ENCODE measurements at places on chromosomes 1 and 21.

- DNase-seq, result no peak
Measured at GRCh38 chr1:15816674-15817073, 9.2 kb upstream of the UQCRHL start.

DNA sequence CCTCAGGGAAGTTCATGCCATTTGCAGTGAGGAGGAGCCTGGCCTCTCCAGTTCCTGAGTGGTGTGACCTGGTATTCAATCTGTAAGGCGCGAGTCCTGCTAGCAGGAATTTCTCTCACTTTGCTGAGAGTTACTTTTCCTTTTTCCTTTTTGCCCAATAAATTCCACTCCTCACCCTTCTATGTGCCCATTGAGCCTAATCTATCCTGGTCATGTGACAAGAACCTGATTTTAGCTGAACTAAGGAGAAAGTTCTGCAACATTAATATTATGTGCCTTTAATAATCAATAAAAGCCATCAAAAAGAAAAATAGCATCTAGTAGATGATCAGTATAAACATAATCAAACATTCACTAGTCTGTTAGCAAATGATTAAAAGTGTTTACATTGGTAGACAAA lies 136.1 kb upstream of the POGK start:
- DNase-seq, result no peak

- peak; percentile 96 for DNase-seq
Measured at GRCh38 chr1:230772457-230773395, 25.5 kb downstream of the CAPN9 start.

DNA sequence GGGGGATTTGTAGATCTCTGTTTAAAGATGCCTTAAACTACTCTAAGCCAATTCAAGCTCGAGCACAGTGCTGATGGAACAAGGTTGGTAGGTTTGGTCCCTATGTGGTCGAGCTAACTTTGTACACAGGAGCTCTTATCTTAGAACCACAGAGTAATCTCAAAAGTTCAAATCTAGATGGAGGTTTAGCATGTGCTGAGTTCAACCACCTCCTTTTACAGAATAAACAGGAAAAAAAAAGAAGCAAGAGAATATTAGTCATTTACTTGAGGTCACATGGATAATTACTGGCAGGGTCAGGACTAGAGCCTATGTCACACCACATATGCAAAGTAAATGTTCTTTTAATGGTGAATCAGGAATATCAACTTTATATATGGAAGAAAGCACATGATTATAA lies 86.2 kb downstream of the DTL start:
- no peak for DNase-seq

DNA sequence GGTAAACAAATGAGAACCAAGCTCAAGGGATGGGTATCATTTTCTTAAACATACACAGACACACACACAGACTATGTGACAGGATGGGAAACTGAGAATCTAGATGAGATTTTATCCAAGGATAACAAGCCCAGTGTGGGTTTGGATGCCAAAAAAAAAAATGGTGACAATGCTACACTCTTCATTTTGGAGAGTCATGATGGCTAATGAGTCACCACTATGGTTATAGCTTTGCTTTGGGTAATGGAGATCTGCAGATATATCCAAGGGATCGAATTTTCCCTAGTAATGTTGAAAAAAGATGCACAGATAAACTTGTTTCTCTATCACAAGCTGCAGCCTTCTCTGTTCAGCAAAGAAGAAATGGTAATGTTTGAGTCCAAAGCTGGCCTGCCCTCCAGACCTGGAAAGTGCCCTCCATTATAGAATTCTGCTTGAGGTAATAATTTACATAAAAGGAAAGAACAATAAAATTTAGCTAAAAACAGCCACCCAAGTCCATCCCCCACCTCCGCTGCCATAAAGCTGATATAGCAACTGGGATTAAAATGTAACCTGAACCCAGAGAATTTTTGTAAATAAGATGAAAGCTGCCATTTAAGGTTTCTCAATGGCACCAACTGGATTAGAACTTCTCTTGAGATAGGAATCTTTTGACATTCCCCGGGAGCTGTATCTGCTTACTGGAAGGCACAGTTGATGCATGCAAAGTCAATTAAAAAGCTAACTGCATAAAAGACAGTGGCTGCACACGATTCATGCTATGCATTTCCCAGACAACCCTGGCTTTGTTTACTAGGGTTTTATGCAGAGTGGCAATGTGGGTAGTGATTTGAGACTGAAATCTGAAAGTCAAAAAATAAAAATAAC lies 395.2 kb upstream of the LYPLAL1 start:
- no peak for DNase-seq

GRCh38 chr1:2000850-2001249 lies 2.7 kb downstream of the CFAP74 start:
- no peak for DNase-seq

GRCh38 chr1:111615870-111616715 lies 3.5 kb upstream of the RAP1A start:
- no peak for DNase-seq

DNA sequence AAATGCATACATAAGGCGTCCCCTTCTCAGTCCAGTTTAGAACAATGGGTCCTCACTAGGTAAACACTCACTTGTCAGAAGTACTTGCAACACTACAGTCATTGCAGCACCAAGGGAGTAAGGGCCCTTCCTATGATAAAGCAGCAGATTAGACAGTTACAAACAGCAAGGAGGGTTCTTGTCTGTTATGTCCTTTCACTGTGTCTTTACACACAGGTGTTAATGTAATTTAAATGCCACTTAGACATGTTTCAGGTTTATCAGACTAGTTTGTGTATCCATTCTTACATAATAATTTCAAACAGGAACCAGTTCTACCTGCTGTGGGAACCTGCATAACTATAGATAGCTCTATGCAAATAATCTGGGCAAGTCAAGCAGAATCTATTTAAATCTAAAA lies 105.6 kb upstream of the USH2A start:
- no peak for DNase-seq

GRCh38 chr1:240501115-240501514 lies 110.8 kb downstream of the GREM2 start:
- no peak for DNase-seq

- DNase-seq, result no peak
Measured at GRCh38 chr1:92240034-92240433, 22.3 kb downstream of the C1orf146 start.

- no peak for DNase-seq
Measured at GRCh38 chr1:187933562-187934419, 1105.0 kb downstream of the PLA2G4A start.

GRCh38 chr1:43878854-43879253 lies 54.7 kb upstream of the ARTN start:
- DNase-seq, result no peak

GRCh38 chr1:55472784-55473183 lies 257.6 kb upstream of the USP24 start:
- DNase-seq, result no peak

DNA sequence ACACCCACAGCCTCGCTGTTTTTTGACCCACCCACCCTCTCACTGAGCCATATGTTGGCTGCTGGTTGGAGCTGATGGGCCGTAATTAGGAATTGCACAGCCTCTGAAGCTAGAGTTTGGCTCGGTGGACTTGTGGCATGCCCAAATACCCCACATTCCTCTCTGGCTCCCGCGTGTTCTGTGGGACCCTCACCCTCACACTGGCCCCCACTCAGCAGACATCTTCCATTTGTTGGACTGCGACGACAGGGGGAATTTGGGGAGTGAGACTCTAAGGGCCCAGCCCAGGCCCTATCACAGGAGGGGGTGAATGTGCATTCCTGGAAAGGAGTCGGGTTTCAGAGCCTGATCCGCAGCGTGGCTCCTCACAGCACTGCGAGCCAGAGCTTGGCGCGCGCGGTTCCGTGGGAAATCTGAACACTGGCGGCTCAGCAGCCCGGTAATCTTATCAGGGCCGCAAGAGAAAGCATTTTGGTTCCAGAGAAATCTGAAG lies 5.2 kb downstream of the RCSD1 start:
- DNase-seq, result peak; percentile 39

DNA sequence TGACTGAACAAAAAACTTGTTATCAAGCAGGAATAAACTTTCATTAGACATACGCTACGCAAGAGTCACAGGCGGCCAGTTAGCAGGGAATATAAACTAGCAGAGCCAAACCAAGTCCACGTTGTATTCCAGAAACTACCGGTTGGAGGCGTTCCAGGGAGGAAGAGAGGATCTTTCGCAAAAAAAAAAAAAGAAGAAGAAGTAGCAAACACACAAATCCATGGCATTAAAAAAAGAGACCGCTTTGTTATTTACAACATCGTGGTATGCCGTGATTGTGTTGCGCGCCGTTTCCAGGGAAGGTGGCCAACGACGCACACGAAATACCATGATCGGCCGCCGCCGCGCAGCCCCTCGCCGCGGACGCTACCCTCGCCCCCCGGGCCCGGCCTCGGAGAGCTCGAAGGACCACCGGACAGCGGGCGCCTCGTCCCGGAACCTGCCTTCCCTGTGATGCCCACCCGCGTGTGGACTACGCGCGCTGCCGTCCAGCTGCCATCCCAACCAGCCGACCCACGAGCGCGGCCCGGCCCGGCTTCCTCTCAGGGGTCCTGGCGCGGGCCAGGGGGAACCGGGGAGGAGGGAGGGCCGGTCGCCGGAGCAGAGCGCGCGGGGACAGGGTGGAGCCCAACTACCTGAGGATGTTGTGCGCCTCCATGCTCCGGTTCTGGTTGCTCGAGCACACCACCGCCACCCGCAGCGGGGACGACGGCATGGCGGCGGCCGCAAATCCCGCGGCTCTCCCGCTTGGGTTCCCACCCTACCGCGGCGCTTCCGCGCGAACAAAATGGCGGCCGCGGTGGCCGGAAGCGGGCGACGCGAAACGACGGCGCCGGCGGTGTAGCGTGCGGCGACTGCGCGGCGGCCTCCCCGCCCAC lies 581 bp downstream of the SSU72 start:
- DNase-seq, result peak; percentile 54

GRCh38 chr1:75785320-75785982 lies 605 bp upstream of the RABGGTB start:
- DNase-seq, result no peak

DNA sequence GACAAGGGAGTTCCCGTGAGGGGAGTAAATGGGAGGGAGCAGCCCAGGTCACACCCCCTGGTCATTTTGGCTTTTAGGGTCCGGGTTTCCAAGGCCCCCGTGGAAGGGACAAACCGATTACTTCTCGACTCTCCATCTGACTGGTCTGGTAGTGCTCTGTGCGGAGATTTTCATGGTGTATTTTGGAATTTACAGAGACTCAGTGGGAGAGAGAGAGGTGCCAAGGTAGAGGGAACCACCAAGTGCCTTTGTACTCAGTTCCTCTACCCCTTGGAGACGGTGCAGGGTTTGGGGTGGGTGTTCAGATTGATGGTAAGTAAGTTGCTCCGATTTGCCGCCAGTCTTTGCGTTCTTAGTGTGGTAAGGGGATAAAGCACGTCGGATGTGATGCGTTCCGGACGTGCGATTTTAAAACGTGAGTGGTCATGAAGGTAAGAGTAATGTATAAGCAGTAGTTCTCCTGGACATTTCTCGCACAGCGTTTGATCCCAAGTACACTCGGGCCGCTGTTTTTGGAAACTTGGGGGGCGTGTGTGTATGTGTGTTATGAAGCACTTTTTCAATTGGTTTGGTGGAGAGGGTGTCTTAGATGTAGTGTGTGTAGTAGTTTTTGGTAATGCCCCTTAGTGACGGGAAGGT lies 682 bp downstream of the SUCO start:
- peak; percentile 50 for DNase-seq

GRCh38 chr1:60553730-60554129 lies 480.2 kb upstream of the C1orf87 start:
- DNase-seq, result no peak

DNA sequence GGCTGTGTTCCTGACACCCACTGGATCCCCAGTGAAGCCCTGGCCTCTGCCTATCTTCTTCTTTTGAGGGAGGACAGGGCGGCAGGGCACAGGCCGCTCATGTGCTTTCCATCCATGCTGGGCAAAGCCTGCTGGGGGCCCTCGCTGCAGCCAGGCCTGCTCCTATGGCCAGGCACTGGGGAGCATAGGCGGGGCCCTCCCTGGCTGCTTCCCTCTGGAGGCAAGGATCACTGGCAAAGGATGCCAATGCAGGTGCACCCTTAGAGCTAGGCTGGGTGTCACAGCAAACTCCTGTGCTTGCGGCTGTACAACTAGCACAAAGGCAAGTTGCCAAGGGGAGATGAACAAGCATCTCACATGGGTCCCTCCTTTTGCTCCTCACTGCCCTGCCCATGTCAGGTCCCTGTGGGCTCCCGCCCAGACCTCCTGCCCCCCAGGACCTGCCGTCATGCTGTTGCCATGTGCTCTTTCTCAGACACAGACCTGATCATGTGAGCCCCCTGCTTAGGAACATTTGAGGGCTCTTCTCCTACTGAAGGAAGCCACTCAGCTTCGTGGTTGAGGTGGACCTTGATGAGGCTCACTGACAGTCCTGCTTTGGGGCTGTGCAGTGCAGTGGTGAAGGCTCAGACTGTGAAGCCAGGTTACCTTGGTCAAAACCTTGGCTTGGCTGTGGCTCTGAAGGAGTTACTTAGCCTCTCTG lies 393.6 kb downstream of the PTPRU start:
- no peak for DNase-seq

GRCh38 chr1:2049718-2050431 lies at the start of gene PRKCZ:
Gene PRKCZ (plus strand): TSS chr1:2050411. CDS start chr1:2050631, 220 bp downstream.
- DNase-seq, result no peak

- no peak for DNase-seq
Measured at GRCh38 chr21:27719226-27719625, 752.3 kb upstream of the ADAMTS5 start.

DNA sequence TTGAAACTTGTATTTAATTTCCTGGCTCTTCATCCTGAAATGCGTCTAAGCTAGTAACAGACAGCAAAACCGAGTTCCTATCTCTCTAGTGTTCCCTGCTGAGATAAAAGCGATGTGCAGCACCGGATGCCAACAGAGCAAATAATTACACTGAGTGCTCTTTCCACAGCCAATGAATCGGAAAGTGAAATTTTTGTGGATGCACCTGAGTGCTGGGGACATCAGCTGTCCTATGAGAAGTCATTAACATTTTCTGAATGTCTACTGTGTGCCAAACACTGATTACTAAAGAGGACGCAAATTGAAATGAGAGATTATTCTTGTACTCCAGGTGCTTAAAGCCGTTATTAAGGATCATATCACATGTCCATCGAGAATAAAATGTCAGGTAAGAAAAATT lies 278.0 kb downstream of the RGS7 start:
- DNase-seq, result peak; percentile 22

DNA sequence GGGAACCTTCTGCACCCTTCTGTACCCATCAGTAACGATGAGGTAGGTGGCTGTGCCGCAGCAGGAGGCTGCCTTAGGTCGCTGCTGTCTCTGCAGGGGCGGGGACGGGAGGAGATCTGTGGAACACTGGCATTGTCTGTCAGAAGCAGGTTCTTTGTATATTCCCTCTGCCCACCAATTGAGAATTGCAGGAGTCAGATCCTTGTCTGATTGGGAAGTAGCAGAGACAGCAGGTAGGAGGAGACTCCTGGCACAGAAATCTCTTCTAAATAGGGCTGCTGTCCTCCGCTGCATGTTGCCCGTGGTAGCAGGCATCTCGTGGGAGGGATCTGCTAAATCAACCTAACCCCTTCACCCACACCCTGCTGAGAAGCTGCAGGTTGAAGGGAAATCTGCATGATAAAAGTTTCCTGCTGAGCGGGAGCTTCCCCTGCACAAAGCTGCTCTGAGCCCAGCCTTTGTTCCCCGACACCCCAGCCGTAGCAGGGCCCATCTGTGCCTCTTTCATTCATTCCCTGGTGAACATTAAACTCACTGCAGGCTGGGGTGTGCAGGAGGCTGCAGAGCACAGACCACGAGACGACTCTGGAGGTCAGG lies 15.9 kb downstream of the SARS1 start:
- DNase-seq, result peak; percentile 75
